Myometrial cell (primary cell): ENCODE measurements at places on chromosomes 7 and 10. TPM values are rescaled to one million over a fixed set of nuclear protein-coding genes. Genes with fewer than 3 reads are reported as not detected.

The AKR1C3 gene
- 4.6 and 7.4 TPM in 2 replicates for total RNA-seq

The TMEM229A gene
- not detected in 2 replicates for total RNA-seq

The COL13A1 gene
- 21.3 and 23.1 TPM in 2 replicates for total RNA-seq

The OAT gene
- total RNA-seq, result 191 and 242 TPM in 2 replicates

The ZNF488 gene
- total RNA-seq, result 0.29 TPM in 1 of 2 replicates, not detected in the other

The TFEC gene
- total RNA-seq, result not detected in 2 replicates
